Effector memory CD4-positive, alpha-beta T cell (primary cell): ENCODE measurements at places on chromosomes 12 and 14.

- DNase-seq: no peak
These were observed 3.6 kb upstream of the NUDT4 start for GRCh38 chr12:93373961-93374656.

GRCh38 chr12:54306925-54307741 is 6.3 kb upstream of the NFE2 start:
- no peak for DNase-seq

DNA sequence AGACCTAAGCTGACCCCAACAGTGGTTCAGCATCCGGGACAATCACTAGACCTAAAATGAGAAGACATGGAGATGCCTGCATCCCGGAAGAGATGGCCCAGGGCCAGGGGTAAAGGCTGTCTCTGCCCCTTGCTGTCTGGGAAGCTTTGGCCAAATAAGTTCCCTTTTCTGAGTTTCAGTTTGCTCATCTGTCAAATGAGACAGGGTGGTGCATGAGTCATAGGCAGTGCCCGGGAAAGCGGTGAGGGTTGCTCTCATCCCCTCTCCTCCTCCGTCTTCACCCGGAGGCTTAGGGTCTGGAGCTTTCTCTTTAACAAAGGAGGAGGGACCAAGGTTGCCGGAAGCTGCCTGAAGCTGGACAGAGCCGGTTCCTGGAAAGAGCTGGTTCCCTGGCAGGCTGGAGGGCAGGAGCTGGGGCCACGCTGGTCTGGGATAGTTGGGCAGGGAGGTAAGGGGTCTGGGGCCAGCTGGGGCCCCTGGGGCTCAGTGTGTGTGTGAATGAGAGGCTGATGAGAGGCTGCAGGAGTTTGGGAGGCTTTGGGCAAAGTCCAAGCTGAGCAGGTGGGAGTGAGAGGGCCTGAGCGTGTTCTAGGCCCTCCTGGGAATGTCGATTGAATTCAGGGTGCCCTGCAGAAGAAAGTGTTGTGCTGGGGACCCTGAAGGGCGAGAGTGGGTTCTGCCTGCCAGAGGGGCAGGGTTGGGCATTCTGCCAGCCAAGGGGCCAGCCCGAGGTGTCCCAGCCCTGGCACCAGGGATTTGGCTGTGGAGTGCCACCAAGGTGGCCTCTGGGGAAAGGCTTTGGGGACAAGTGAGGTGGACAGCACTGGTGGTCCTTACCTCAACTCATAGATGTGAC is at the start of gene SDSL:
SDSL (plus strand) TSS at position 351 of the 856 bp plus-strand sequence. CDS start 5,603 bp downstream, outside the sequence.
- DNase-seq: no peak

GRCh38 chr12:124394462-124395128 is 99.7 kb downstream of the RFLNA start:
- DNase-seq: no peak

GRCh38 chr12:87651670-87652425 is 377.4 kb downstream of the C12orf50 start:
- DNase-seq: no peak

GRCh38 chr14:93008381-93008780 is 85.4 kb downstream of the CHGA start:
- DNase-seq: no peak

GRCh38 chr14:49553106-49553505 is 33.1 kb downstream of the RPS29 start:
- DNase-seq: no peak

- DNase-seq: no peak
These were observed 70.5 kb downstream of the BCL11B start for GRCh38 chr14:99201351-99202073.

DNA sequence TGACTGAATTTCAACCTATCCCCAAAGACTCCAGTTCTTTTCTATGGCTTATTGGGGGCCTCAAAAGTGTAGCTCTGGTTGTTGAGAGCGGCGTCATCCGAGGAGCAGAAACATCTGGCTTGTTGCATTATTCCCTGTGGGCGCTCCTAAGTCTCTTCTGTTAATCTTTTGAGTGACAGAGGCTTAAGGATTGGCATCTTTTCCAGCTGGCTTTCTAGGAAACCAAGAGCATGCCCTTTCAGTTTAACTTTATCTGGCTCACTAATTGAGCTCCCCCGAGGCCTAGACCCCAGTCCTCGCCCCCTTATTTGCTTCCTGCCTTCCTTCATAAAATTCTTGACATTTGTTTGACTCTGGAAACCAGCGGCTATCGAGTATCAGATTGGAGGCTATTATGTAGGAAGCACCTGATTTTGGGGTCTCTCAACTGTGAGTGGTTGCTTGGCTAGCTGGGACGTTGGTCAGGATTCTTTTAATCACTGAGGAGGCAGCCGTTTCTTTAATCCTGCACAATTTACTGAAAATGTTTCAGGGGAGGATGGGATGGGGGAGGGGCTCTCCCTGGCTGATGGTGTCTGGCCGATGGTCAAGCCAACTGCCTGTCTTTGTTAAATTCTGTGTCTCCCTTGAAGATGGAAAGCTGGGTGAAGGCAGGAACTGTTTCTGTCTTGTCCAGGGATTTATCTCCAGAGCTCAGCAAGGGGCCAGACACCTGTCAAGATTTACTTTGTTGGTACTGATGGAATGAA is 3.1 kb downstream of the SMOC1 start:
- DNase-seq: no peak

DNA sequence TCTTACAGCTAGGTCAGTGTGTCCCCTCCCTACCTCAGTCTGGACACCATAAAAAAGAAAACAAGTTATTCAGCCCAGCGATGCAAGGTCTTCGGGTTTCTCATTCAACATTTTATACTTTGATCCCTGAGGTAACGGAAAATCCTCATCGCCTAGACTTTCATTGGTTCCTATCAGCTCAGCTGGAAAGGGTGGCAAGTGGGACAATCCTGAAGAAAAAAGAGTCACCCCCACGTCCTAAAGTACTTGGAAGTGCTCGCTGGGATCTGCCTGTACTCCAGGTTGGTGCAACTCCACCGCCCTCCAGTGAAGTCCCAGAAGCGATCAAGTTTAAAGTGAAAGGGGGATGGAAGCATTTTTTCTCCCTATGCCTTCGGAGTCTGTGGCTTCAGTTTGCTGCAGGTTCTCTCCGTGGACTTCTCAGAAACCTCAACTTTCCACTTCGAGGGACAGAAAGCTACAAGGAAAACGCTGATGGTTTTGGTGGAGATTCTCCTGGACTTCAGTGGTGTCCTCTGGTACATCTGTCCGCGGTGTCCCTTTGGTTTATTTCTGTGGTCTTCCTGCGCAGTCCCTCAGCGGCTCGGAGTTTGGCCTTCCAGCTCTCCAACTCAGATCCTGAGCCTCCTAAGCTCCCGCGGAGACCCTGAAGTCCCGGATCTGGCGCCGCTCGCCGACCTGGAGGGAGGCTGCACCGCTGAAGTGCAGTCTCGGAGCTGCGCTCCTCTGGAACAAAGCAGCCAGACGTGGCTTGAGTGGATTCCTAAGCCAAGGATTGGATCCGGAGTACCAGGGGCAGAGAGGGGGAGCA is 1.8 kb upstream of the LRFN5 start:
- DNase-seq: no peak

DNA sequence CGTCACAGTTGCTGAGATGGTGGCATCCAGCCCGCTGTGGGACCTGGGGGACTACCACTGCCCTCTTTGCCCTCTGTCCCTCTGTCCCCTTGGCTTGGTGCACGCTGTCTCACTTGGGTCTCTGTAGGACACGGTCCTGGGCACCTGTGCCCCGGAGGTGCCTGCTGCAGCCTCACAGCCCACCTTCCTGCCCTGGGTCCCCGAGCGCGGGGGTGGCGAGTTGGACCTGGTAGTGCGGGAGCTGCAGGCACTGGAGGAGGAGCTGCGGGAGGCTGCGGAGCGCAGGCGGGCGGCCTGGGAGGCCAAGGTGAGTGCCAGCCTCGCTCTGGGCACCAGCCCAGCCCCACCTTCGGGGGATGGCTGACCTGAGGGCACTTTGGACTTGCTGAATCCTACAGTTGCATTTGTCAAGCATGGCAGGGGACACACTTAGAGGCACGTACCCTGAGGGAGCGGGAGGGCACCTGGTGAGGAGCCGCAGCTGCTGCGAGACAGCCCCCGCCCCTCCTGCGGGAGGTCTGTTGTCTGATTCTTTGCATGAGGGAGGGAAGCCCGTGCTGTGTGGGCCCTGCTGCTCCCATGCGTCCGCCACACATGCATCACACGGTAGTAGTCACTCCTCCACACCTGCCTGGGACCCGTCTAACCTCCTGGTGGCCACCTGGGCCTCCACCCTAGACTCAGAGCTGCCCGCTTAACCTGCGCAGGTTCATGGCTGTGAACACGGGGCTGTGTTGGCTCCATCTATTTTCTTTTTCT is 6.8 kb downstream of the TEDC1 start:
- no peak for DNase-seq

DNA sequence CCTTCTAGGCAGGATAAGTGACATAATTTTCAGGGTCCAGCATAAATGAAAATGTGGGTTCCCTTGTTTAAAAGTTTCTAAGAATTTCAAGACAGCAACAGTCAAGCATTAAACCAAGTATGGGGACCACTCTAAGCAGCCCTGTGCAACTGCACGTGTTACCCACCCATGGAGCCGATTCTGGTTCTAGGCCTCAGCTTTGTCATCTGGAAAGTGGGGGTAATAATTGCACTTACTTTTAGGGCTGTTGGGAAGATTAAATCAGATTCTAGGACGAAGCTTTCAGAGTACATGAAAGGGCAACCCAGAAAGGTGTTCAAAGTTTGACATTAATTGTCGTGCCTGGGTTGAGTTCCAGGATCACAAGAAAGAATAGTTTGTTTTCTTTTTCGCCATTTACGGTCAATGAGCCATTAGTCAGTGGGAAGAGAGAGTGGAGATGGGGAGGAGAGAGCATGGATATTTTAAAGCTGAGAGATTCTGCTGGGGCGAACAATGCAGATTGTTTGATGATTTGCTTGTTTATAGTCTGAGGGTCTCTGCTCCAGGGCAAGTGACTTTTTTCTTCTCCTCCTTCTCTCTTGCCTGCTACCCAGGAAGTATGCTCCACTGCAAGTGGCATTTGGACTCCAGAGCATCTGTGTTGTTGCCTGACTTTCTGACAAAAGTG is 10.7 kb upstream of the PPFIBP1 start:
- no peak for DNase-seq

DNA sequence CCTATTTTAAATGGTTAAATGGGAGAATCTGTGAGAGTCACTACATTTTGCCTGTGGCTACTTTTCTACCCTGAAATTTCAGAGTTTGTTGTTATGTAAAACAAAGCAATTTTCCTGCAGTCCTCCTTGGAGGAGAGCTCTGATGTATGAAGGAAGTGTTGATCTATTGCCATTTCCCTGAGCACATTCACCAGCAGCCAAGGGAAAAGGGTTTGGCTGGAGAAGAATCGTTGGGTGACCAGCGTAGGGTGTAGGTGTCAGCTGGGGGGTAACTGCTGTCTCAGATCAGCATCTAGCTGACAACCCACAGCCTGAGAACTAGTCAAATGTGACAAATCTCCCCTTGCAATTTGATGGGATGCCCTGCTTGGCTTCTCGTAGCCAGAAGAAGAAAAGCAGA is 230.5 kb downstream of the PDZRN4 start:
- DNase-seq: no peak

DNA sequence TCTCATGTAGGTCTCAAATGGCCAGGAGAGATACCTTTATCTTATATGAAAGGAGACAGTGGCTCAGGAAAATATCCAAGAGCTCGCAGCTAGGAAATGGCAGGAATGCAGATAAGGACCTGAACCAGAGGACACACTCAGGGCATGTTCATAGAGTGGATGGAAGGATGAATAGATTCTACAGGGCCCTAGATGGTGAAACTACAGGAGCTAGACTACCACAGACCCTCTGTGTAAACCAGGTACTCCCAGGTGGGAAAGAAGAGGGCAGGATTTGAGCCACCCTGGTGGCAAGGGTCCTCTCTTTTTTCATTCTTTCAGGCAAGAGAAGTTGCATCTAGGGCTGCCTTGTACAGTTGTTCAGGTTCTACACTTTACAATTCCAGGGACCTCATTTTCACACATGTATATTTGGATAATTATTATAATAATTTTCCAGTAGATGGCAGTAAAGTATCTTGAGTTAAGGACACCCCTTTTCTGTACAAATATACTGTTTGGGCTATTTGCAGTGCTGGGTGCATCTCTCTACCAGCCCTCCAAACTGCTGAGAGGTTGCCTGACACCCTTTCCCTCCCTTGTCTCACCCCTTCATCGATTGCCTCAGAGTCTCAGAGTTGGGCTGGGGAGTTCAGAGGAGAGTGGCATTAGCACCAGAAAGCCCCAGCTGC is 10.5 kb upstream of the ZDHHC22 start:
- DNase-seq: no peak

- DNase-seq: no peak
These were observed 341.0 kb downstream of the ZFP36L1 start for GRCh38 chr14:68451696-68452373.

- DNase-seq: no peak
These were observed 9.1 kb downstream of the FAM181A start for GRCh38 chr14:93936245-93936644.

DNA sequence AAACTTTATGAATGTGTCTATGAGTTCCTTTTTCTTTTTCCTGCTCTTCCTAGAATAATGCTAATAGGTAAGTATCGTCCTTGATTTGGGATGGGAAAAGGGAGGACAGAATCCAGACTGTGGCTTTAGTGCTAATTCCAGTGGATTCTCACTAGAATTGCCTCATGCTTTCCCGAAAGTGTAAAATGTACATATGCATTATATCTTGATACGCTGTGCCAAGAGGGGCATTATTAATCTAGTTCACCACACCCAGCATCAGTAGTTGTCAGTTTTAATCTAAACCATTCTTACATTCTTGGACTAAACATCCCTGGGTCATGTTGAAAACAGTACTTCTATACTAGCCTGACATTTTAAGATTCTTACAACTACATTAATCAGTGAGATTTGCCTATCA is 49.3 kb downstream of the GCH1 start:
- no peak for DNase-seq

DNA sequence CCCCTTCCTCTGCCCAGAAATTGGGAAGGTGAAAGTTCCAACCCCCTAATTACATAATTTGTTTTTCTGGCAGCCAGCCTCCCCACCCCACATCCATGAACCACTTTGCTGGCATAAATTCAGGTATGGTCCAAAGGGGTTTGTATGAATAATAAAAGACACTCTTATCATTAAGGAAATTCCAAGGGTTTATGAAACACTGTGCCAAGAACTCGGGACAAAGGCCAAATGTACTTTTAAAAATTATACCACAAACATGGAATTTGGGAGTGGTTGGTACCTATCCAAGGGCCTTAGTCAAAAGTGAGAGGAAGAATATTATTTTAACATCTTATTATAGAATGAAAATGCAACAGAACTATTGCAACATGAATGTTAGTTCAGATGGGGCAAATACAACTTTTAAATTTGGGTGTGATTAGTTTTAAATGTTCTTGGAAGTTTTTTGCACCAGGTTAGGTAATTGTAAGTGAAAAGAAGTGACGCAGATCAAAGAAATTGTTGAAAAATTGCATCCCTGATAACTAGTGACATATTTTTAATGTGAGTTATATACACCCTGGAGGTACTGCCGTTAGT is 217.8 kb downstream of the TMEM117 start:
- DNase-seq: no peak

GRCh38 chr12:50106907-50107306 is 3.1 kb downstream of the GPD1 start:
- no peak for DNase-seq

DNA sequence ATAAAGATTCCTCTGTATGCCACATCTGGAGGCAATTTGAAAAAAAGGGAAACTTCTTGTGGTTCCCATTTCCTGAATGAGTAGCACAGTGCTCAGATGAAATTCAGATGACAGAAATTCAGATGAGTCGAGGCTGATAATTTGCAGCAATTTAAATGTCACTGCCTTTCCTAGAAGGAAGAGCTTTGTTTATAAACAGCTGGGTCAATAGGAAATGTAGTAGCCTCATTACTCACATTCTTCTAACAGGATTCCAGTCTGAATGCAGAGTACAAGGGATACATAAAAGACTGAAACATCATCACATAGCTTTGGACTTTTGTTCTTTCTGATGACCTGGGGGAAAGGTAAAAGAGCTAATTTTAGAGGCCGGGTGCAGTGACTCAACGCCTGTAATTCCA is 11.3 kb upstream of the DACT1 start:
- DNase-seq: no peak
